IPS DF 6.9 (cell line): ENCODE measurements at places on chromosomes 13 and 19.

DNA sequence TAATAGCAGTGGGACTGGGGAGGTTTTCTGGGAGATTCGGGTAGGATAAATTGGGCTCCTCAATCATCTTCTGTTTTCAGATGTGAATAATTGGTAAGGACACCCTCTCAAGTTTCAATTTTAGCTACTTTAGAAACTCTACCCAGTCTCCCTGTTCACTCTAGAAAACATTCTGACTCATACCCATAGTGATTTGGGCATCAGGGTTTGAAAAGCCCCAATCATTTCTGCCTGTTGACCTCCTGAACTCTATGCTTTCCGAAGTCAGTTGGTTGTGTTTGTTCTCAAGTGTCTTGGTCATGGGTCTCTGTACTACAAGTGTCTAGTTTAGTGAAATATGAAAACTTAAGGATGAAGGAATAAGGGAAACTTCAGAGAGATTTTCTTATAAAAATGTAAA lies 911.3 kb upstream of the GPC6 start:
- no peak for DNase-seq

DNA sequence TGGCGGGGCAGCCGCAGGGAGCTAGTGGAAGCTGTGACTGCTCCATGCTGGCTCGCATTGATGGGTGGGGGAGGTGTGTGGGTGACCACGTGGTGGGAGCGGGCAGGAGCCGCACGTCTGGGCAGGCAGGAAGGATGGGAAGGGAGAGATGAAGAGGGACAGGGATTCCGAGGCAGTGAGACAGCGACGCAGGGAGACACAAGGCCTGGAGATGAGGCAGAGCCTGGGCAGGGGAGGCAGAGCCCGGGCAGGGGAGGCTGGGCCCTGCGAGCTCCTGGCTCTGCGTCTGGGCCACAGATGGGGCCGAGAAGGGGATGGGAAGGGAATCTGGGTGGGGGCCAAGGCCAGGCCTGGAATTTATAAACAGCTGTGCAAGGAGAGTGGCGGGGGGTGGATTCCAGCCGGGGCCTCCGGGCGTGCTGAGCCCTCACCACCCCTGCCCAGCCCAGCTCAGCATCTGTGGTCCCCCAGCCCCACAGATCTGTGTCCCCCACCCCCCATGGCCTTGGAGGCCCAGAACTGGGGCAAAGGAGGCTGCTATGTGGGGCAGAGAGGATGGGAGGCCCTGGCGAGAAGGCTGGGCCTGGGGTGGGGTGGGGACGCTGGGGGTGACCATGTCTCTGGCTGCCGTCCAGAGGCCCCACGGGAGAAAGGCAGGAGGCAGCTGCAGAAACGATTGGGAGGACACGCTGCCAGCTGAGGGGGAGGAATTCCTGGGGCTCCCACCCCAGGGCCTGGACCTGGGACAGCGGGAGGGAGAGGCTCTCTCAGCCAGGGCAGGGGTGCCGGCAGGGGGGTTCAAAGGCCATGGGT lies 6.0 kb downstream of the EHD2 start:
- no peak for DNase-seq

DNA sequence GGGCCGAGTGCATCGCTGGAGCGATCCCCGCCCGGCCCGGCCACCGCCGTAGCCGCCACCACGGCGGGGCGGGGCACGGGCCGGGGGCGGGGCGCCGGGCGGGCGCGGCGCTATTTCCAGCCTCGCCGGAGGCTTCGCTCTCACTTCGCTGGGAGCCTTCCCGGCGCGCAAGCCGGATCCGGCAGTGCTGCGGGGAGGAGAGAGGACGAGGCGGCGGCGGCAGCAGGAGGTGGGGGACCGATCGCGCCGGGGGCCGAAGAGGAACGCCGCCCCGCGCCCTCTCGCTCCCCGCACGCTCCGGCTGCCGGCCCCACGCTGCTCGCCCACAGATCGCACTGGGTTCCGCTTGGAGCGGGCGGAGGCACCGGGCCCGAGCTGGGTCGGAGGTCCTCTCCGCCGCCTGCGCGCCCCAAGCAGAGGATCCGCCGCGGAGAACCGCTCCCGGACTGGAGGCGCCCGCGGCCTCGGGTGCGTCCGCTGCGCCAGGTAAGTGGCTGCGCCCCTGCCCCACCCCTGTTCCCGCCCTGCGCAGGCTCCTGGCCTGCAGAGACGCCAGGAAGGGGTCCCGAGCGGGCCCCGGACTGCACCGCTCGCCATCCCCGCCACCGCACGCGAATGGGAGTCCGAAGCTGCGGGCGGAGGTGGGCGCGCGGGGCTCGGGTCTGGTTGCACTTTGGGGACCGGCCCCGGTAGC lies at the start of gene CHST8:
Gene CHST8 (plus strand): TSS at position 143 of the 694 bp plus-strand sequence. CDS start 67,309 bp downstream, outside the sequence.
- no peak for DNase-seq

GRCh38 chr19:51546650-51547396 lies 15.4 kb upstream of the SIGLEC6 start:
- DNase-seq: no peak

- peak; percentile 57 for DNase-seq
Measured at GRCh38 chr19:5048091-5048726, 79.3 kb downstream of the KDM4B start.

- no peak for DNase-seq
Measured at GRCh38 chr13:83153848-83154247, 728.4 kb downstream of the SLITRK1 start.

DNA sequence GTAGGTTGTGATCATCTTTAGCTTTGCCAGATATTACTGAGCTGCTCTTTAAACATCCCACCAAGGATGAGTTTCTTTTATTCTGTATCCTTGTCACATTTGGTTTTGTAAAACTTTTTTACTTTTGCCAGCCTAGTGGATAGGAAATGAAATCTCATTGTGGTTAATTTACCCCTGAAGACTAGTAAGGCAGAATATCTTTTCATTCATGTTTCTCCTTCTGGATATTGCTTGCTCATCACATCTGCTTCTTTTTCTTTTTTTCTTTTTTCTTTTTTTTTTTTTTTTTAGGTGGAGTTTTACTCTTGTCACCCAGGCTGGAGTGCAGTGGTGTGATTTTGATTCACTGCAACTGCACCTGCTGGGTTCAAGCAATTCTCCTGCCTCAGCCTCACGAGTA lies 31.3 kb downstream of the SIPA1L3 start:
- no peak for DNase-seq

- no peak for DNase-seq
Measured at GRCh38 chr19:9792206-9793070, 23.9 kb upstream of the ZNF846 start.

- DNase-seq: no peak
Measured at GRCh38 chr13:89832827-89833226, 1514.7 kb upstream of the MIR17HG start.
